K562 (cell line): ENCODE measurements at places on chromosomes 6 and 20. TPM values are rescaled to one million over a fixed set of nuclear protein-coding genes. Genes with fewer than 3 reads are reported as not detected.

DNA sequence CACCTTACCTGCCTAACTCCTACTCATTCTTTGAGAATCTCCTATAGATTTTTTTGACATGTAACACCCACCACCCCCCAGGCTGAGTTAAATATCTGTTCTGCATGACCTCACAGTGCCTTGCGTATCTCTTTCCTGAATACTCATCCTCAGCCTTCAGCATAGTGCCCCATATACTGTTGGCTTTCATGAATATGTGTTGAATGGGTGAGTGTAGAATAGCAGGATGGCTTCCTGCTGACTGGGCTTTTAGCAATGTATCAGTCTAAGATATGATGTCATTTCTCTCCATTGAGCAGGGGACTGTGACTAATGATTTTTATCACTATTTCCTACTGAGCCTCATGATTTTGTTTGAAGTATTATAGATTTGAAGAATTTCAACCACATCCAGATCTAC is 361.6 kb upstream of the MARCKS start:
- no peak for DNase-seq

DNA sequence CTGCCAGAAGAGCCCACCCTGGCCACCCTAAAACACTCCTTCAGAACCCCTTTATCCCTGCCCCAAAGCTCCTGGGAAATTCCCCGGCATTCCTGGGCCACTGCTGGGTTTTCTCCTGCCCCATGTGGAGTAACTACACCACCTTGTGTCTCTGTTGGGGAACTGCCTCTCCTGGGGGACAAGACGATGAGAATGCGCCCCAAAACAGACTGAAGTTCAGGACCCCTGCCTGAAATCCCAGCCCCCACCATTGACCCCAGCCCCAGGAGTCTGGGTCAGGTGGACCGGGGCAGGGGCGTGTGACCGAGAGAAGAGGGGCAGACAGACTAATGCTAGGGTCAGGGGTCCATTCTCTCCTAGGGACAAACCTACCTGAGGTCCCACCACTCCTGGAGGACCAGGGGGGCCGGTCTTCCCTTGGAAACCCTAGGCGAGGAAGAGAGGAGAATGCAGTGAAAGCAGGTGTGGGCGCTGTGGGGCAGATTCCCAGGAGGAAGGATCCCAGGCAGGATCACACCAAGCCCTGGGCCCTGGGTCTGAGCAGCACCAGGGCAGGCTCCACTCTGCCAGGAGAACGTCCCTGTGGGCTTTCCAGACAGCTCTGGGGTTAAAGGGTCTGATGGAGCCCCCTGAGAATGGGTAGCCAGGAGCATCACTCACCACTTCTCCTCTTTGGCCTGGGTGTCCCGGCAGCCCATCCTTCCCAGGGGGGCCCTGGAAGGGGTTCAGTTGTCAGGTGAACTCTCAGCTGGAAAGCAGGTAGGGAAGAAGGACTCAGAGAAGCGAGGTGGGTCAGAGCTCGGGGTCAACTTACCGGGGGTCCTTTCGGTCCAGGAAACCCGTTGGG is 19.4 kb downstream of the COL11A2 start:
- DNase-seq, result peak; percentile 71

- DNase-seq, result no peak
Measured at GRCh38 chr6:15490242-15491100, 172.4 kb downstream of the DTNBP1 start.

Gene MAFB
- 0.04 and 0.09 TPM in 2 replicates for total RNA-seq

- no peak for DNase-seq
Measured at GRCh38 chr6:11815231-11815630, 36.6 kb upstream of the ADTRP start.

DNA sequence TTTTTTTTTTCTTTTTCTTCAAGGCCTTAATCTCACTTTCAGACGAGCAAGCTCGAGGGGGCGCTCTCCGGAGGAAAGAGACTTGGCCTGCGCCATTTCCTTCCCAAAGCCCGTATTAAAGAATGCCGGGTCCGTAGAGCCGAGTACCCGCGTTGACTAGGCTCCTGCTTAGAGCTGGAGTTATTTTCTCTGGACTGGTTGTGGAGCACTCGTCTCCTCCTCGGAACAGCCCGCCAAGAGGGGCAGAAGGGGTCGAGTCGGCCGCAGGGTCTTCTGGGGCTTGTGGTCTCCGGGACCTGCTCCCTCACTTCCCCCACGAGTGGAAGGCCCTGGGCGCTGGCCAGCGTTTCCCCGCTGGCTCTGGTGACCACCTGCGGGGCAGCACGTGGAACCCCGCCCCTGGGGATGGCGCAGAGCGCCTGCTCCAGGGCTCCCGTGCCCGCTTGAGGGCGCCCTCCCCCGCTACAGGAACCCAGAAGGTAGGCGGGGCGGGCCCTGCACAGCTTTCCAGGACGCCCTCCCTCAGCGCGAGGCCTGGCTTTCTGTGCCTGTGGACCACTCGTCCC is 2.7 kb upstream of the MEI4 start:
- DNase-seq, result peak; percentile 25

DNA sequence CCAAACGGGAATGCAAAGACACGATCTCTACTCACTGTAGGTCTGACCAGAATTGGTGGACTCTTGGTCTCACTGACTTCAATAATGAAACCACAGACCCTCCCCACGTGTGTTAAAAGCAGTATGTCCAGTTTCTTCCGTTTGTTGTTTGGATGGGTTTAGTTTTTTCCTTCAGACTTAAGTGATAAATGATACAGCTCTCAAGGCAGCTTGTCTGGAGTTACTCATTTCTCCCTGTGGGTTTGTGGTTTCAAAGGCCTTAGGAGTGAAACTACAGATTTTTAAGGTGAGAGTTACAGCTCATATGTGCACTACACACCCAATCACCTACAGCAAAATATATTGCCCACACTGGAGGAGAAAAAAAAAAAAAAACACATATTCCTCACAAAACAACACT is 86.7 kb upstream of the STMND1 start:
- DNase-seq, result no peak

Gene RAD21L1
- total RNA-seq, result 1.3 and 1.7 TPM in 2 replicates

Gene TMEM151B
- not detected in 2 replicates for total RNA-seq
